ENCODE measurements at places on chromosomes 3 and 15.

- no peak for DNase-seq
Observed at GRCh38 chr3:27141668-27142067, 227.5 kb downstream of the NEK10 start.

DNA sequence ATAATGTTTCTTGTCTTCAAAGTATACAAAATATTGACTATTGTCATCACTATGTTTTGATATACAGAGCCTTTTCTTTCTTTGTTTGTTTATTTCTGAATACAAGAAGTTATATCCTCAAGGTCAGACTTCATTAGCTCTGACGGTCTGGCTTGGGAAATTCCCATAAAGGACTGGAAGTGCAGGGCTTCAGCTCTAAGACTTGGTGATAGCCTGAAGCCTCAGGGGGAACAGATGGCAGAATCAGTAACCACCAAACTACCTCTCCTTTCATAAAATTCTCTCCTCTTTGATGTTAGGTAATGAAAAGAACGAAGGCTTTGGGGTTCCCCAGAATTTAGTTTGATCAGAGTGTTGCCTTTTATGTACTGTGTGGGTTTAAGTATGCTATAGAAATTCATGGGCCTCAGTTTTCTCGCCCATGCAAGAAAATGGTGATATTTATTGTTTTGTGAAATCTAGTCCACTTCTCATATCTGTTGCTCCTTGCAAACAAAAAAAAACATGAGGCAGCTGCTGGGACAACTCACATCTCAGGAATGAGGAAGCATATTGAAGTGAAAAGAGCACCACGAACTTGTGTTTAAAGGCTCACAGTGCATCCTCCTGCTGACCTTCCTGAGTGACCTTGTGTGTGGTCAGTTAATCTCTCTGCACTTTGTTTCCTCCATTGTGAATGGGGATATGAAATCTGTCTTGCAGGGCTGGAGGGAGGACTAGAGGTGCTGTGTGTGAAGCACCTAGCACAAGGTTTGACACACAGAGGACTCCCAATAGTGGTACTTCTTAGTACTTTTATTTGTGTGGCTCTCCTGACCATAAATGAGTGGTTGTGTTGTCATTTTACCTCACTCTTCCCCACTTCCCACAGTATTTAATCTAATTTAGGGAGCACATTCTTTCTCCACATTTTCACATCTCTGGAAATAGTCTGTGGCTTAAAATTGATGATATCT, 569.8 kb upstream of the IL12A start:
- DNase-seq = no peak

DNA sequence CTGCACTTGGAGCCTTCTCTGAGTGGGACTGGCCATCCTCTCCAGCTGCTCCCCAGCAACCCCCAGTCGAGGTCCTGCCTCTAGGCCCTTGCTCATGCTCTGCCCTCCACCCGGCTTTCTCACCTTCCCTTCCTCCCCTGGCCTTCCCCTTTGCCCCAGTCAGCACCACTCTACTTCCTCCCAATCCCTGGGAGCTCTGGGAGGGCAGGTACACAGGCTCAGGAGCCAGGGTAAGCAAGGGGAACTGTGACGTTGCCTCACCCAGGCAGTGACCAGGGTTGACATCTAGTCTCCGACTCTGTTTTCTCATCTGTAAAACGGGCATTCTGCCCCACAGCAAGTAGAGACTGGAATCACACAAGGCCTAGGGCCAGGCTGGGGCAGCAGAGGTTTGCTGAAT, 66.6 kb upstream of the TMEM115 start:
- DNase-seq = no peak

DNA sequence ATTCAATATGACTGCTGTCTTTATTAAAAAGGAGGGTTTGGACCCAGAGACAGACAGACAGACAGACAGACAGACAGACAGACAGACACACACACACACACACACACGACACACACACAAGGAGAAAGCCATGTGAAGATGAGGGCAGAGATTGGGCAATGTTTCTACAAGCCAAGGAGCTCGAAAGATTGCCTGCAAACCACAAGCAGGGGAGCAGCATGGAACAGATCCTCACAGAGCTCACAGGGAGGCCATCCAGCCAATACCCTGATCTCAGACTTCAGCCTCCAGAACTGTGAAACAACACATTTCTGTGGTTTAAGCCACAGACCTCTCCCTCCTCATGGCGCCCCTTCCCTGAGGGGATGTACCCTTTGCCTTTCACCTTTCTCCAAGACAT, 35.8 kb upstream of the ABHD2 start:
- DNase-seq = peak; percentile 98

DNA sequence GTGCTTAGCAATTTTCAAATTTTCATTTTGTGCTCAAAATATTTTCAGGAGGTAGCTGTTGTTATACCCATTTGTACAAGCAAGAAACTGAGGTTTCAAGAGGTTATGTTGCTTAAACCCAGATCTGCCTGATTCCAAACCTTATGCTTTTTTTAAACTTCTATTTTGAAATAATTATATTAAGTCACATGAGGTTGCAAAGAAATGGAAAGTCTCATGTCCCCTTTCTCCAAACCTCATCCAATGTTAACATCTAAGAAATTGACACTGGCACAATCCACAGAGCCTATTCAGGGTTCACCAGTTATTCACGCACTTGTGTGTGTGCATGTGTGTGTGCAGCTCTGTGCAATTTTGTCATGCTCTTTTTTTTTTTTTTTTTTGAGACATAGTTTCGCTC, 35.1 kb downstream of the B3GNT5 start:
- DNase-seq = no peak

GRCh38 chr15:84009616-84010015, 226.0 kb upstream of the GOLGA6L4 start:
- no peak for DNase-seq

GRCh38 chr3:7282988-7283387, 422.1 kb downstream of the GRM7 start:
- DNase-seq = no peak

- no peak for DNase-seq
Observed at GRCh38 chr3:112744106-112744505, 102.6 kb downstream of the CD200R1L start.

GRCh38 chr3:58573640-58574039, 3.6 kb downstream of the FAM107A start:
- no peak for DNase-seq

- no peak for DNase-seq
Observed at GRCh38 chr3:124126436-124127023, 134.6 kb upstream of the ROPN1 start.

DNA sequence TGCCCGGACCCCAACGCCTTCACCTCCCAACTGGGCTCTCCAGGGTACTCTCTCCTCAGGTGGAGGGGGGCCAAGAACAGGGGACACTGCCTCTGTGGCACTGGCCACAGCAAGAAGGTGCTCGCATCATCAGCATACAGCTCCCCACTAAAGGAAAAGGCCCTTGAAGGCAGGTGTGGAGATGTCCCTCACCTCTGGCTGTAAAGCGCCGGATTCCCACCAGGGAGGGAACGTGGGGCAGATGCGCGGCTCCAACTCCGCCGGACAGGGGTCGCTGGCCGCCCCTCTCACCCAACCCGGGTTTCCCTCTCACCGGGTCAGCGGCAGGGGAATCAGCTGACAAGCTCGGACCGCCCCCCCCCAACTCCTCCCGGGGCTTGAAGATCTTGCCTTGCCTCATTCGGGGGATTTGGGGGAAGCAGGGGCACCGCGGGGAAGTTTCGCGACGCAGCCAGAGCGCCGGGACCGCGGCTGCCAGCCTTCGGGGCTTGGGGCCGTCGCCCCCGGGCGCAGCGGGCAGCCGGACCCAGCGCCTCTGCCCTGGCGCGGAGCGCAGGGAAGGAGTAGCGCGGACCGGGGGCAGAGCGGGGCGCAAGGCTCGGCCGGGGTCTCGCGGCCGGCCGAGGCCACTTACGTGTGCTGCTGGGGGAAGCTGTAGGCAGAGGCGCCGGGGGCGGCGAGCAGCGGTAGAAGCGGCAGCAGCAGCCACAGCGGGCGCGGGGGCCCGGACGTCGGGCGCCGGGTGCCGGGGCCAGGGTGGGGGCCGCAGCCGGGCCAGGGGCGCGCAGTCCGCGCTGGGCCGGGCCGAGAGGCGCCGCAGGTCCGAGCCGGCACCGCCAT, 630 bp downstream of the CACNA2D2 start:
- no peak for DNase-seq

GRCh38 chr3:16936676-16937230, 52.0 kb downstream of the PLCL2 start:
- no peak for DNase-seq

- no peak for DNase-seq
Observed at GRCh38 chr15:68234060-68234459, 4.5 kb upstream of the CLN6 start.

- no peak for DNase-seq
Observed at GRCh38 chr3:156642750-156643728, 31.4 kb upstream of the TIPARP start.

DNA sequence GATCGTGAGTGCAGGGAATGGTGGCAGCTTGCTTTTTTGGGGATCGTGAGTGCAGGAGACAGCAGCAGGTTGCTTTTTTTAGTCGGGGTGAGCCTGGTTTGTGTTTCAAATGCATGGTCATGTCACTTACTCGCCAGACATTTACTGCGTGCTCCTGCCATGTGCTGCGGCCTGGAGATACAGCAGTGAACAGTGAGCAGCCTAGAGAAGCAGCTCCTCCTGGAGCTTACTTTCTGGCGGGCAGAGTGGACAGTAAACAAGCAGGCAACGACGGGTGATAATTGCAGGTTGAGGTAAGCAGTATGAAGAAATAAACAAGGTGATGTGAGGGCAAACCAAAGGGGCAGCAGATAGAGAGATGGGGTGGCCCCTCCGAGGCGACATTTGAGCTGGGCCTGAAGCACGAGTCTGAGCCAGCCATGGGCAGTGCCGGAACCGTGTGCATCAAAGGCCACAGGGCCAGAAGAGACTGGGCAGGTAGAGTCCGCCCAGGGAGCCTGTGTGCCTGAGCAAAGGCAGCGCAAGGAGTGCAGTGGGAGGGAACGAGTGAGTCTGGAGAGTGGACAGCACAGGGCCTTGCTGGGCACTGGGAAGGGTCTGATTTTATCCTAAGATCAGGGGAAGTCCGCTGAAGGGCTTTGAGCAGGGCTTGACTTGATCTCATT, 57.3 kb upstream of the RASA2 start:
- DNase-seq = no peak

- DNase-seq = no peak
Observed at GRCh38 chr3:87792198-87792533, 266.6 kb downstream of the CGGBP1 start.

GRCh38 chr3:191961529-191961928, 500.6 kb downstream of the PYDC2 start:
- no peak for DNase-seq

GRCh38 chr3:94946683-94947082, 883.8 kb downstream of the NSUN3 start:
- DNase-seq = no peak

DNA sequence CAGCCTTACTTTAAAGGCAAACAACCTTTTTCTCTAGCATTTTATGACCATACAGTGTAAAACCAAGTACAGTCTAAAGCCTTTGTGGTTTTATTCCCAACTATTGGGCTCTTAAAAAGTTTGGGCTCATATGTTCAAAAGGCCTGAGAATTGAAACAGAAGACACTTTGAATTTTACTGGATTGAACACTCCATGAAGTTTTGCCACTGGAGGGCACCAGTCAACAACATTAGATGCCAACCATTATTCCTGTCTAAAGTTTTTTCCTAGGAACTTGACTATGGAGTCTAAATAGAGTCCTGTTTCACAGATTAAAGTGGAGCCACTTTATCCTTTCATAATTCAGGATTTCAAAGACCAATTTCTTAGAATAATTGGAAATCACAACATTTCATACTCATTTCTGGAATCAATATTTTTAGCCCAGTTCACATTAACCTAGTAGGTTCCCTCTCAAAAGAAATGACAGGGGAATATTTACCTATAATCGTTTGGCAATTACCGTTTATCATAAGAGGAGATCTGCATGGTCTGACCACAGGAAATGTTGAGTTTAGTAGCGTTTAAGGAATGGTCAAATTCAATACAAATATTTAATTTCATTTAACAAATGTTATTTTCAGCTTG, 244.1 kb upstream of the PDZRN3 start:
- DNase-seq = peak; percentile 5

DNA sequence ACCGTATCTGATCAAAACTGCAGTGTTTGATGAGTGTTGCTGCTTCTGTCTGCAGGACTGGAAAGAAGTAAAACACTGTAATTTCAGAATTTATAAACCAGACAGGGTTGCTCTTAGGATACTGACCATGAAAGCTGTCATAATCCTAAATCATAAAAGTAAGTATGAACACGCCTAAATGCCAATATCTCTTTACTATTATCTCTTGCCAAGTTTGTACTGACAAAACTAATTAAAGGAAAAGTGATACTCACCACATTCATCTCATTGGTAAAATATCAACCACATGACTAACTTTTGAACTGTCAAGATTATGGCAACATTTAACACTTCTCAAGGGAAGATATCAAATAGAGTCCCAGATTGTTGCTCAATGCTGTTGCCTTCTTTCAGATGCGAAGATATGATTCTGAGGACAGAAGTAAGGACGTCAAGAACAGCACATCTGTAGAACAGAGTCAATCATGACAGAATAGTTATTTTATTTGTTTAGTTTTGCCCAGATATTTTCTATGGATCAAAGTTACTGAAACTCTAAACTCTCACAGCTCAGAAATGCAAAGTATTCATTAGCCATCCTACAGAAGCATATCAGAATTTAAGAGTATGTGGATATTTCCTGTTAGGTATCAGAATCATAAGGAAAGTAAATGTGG, 61.4 kb upstream of the COL8A1 start:
- DNase-seq = no peak

DNA sequence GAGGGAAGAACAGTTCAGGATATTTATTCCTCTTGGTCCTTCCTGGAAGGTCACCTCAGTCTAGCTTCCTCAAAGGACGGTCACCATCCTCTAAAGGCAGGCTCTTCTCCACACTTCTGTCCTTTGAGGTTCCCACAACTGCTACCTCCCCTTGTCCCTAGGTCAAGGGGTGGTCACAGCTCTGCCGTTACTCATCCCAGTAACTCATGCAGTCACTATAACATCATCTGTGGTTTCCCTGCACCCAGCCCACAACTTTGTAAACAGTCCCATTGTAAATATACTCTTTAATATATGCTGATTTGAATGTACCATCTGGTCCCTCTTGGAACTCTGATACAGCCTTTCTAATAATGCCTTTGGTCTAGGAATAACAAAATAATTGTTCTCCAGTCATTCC, 887.4 kb downstream of the FHIT start:
- no peak for DNase-seq

- no peak for DNase-seq
Observed at GRCh38 chr3:13011573-13012220, 61.5 kb downstream of the IQSEC1 start.

- DNase-seq = no peak
Observed at GRCh38 chr15:22839046-22839695, 705 bp downstream of the NIPA2 start.

DNA sequence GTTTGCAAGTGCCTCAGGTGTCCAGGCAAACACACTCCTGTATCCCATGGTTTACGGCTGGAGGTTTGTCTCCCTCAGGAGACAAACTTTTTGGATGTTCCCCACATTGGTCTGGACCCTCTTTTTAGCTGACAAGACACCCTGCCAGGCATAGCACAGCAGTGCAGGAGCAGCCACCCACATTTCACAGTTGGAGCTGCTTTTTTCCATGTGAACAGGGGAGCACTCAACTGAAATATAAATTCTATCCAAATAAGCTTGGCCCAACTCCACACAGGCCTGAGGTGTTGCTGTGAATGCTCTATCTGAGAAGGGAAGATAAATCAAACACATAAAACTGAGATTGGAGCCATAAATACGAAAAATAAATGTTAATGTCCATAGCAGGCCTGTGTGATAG, 501.3 kb upstream of the IL12A start:
- no peak for DNase-seq
